ENCODE measurements at places on chromosomes 2 and 18. TPM values are rescaled to one million over a fixed set of nuclear protein-coding genes. Genes with fewer than 3 reads are reported as not detected.
A peak's percentile ranks its signal among the peaks of the same experiment; 100 is the strongest.

DNA sequence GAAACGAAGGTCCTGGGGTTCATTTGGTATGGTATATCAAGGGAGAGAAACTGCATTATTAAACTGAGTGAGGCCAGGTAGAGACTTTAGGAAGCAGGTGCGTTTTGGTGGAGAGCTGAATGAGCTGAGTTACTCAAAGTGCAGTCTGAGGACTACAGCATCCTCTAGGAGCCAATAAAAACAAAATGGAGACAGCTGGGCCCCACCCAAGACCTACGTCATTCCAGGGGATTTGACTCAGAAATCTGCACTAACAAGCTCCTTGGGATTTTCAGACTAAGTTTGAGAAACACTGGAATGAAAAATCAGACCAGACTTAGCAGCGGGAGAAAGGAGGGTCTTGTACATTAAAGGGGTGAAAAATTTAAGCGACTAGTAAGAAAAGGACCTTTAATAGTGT is 131.5 kb downstream of the UXS1 start:
- no peak for DNase-seq

DNA sequence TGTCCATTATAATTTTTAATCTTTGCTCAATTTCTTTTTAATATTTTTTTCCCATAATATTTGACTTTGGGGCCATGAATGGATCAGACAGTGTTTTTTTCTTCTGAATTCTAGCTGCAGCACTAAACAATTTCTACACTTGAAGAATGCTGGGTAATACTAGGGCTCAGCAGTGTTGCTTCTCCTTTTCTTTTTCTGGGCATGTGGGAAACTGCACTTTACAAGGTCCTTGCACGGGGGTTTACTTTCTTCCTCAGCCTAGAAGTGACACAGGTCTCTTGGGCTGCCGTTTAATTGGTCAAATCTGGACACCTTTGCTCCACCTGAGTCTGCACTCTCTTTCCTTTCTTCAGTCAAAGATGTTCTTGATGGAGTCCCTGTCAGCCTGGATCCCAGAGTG is 135.4 kb upstream of the APCDD1 start:
- no peak for DNase-seq

GRCh38 chr2:96506016-96506906 is 1.1 kb upstream of the NEURL3 start:
- DNase-seq, result no peak

GRCh38 chr2:98412751-98413458 is 31.8 kb upstream of the INPP4A start:
- peak; percentile 41 for DNase-seq

DNA sequence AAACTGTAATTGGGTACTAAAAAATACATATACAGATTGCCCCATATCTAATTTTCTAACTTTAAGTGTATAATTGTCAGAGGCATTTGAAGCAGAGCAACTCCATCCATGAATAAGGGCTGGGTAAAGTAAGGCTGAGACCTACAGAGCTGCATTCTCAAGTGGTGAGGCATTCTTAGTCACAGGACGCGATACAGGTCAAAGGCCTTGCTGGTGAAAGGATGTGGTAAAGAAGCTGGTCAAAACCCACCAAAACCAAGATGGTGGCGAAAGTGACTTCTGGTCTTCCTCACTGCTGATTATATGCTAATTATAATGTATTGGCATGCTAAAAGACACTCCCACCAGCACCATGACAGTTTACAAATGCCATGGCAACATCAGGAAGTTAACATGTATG is 50.0 kb downstream of the SLC8A1 start:
- DNase-seq, result peak; percentile 90

- DNase-seq, result no peak
These were observed 553.6 kb upstream of the FSIP2 start for GRCh38 chr2:185185044-185185443.

DNA sequence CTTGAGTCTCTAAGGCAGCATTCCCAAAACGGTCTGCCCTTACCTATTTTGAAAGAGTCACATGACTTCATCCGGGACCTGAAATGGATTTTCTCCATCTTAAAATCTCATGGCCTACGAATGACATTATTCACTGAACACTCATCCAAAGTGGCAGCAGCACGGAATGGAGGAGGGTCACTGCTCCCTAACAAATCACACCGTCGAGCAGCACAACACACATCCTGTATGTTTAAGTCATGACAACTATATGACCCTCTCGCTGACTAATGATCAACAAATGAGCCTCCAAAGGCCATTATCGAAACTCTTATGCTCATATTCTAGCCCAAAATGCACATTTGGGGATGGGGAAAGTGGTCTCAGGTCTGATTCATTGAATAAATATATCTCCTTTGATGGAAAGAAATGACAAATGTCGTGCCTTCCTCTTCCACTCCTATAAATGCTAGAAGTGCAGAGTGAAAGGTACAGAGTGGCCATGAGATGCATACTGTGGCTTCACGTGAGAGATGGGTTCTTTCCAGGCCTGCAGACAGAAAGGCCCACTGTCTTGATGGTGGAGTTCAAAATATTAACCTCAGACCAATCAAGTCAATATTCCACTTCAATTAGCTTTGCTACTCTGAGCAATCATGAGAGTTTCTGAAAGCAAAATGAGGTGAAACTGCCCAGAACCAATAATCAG is 70.8 kb downstream of the C2orf76 start:
- no peak for DNase-seq

DNA sequence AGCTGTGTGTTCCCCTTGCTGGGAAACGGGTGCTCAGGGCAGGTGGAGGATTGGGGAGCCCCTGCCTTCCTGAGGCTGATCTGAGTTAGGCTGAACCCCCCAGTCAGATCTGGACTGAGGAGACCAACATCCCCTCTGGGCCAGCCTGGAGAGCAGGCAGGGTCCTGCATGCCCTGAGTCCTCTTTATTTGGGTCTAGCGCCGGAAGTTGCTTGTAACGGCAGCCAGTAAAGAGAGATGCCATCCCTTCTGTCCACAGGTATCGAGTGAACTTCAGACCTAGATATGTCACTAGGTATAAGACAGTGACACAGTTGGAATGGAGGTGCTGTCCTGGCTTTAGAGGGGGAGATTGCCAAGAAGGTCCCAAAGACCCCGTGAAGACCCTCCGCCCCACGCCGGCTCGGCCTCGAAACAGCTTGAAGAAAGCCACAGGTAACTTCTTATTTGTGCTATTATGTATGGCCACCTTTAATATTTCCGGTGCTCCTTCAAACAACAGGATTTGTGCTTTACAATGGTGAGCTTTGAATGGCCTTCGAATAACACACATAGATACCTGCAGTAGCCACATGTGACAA is 38.0 kb downstream of the EMILIN2 start:
- no peak for DNase-seq

DNA sequence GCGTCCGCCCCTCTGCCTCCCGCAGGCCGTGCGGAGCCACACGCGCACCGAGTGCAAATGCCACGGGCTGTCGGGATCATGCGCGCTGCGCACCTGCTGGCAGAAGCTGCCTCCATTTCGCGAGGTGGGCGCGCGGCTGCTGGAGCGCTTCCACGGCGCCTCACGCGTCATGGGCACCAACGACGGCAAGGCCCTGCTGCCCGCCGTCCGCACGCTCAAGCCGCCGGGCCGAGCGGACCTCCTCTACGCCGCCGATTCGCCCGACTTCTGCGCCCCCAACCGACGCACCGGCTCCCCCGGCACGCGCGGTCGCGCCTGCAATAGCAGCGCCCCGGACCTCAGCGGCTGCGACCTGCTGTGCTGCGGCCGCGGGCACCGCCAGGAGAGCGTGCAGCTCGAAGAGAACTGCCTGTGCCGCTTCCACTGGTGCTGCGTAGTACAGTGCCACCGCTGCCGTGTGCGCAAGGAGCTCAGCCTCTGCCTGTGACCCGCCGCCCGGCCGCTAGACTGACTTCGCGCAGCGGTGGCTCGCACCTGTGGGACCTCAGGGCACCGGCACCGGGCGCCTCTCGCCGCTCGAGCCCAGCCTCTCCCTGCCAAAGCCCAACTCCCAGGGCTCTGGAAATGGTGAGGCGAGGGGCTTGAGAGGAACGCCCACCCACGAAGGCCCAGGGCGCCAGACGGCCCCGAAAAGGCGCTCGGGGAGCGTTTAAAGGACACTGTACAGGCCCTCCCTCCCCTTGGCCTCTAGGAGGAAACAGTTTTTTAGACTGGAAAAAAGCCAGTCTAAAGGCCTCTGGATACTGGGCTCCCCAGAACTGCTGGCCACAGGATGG is 7.1 kb upstream of the WNT10A start:
- no peak for DNase-seq

- DNase-seq, result no peak
These were observed 30.1 kb upstream of the CCL20 start for GRCh38 chr2:227783404-227784138.

DNA sequence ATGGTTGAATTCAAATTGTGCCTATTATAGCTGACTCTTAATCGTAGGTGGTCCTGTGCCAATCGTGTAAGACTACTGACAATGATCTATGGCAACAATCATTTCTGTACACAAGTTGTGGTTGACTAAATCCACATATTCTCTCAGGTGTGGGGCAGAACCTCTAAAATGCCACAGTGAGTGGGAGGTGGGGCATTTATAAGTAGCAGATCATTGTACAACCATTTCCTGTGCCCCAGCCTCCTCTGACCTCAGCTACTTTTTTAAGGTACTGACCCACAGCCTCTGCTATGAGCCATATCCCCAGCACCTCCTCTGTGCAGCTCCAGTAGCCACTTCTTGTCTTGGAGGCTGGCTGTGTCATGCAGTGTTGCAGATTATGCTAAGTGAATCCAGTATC is 48.6 kb upstream of the RAPH1 start:
- DNase-seq, result peak; percentile 78

- DNase-seq, result no peak
These were observed 18.4 kb upstream of the SPRED2 start for GRCh38 chr2:65450810-65451209.

DNA sequence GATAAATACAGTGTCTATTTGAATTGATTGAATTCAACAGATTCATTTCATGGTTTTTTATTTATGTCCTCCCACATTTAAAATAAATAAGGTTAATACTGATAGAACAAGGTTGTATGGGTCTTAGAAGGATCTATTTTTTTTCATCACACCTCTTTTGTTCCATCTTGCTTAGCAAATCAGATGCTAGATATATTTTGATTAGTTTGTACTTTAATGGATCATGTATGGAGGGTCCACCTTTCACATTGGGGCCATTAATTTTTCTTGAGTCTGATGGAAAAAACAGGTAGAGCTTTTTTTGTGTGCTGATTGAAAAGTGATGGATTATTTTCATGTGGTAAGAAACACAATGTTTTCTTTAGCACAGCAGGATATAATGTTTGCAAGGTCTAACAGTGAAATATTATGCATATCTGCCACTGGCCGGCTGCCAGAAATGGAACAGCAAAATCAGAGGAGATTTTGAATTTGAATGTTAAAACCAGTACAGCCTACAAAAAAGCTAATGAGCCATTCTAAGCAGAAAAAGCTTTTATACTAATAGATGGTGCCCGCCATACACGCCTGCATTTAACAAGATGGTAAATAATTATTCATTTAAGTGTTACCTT is 188.1 kb upstream of the ETAA1 start:
- no peak for DNase-seq

DNA sequence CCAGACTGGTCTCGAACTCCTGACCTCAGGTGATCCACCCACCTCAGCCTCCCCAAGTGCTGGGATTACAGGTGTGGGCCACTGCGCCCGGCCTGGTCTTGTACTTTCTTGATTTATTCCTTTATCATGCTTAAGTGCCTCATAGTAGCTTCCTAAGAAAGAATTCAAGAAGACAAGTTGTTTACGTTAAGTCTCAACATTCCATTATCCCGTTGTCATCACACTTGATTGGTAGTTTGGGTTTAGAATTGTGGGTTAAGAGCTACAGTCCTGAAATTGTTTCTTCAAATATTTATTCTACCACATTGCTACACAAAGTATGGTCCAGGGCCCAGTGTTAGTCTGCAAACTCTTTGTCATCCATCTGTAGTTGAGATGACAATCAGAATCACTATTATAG is 194.0 kb downstream of the VWC2L start:
- DNase-seq, result no peak

- DNase-seq, result no peak
These were observed 62.1 kb downstream of the LRRTM1 start for GRCh38 chr2:80242355-80242910.

DNA sequence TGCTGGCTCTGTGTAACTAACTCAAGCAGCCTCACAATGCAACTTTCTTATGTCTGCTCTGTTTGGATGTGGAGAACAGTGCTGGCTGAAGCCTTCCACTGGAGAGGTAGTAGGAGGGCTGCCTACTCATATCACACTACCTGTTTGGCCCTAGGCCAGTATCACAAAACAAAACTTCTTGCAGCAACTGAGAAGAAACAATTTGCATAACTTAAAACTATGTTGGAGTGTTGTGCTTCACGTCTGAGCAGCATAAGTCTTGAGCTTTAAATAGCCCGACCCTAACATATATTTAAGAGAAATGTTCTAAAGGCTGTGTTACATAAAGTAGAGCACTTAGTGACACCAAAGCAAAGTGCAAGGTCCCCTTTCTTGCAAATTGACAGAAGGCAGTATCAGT is 204.9 kb upstream of the ACVR2A start:
- no peak for DNase-seq

- no peak for DNase-seq
These were observed 68.8 kb upstream of the SMAD7 start for GRCh38 chr18:49019446-49020045.

Gene IHH
- total RNA-seq, result not detected

Gene CYB5A
- 47.7 TPM for total RNA-seq

Gene VSNL1
- 0.09 TPM for total RNA-seq

Gene ZC3H15
- 104 TPM for total RNA-seq

Gene PROM2
- total RNA-seq, result not detected

Gene LRP1B
- total RNA-seq, result not detected

Gene CFC1
- not detected for total RNA-seq
